C1 segment of cervical spinal cord (tissue), 14 donors: ENCODE measurements at places on chromosomes 16 and 17.

DNA sequence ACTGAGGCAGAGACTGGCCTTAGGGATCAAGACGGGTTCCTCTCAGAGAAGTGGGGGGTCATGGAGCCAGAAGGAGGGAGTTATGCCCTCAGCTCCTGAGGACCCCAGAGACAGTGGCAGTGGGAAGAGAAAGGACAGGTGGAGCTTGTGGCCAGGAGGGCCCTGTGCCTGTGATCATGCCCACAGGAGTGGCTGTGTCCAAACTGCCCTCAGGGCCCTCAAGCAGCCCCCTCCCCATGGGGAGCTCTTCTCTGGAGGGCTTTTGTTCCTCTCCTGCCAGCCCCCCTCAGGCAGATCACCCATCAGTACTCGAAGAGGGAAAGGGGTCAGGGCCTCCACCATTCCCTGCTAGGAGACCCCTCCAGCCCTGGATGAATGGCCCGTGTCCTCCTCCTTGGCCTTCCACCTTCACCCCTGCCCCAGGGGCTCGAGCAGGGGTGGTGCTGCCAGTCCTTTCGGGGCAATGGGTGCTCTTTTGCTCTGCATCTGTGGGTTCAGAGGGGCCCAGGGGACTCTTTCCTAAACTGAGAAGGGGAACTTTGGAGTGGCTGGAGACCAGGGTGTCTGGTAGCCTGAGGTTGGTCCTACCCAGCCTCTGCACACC is 52.7 kb downstream of the BEAN1 start:
- DNase-seq = no peak

DNA sequence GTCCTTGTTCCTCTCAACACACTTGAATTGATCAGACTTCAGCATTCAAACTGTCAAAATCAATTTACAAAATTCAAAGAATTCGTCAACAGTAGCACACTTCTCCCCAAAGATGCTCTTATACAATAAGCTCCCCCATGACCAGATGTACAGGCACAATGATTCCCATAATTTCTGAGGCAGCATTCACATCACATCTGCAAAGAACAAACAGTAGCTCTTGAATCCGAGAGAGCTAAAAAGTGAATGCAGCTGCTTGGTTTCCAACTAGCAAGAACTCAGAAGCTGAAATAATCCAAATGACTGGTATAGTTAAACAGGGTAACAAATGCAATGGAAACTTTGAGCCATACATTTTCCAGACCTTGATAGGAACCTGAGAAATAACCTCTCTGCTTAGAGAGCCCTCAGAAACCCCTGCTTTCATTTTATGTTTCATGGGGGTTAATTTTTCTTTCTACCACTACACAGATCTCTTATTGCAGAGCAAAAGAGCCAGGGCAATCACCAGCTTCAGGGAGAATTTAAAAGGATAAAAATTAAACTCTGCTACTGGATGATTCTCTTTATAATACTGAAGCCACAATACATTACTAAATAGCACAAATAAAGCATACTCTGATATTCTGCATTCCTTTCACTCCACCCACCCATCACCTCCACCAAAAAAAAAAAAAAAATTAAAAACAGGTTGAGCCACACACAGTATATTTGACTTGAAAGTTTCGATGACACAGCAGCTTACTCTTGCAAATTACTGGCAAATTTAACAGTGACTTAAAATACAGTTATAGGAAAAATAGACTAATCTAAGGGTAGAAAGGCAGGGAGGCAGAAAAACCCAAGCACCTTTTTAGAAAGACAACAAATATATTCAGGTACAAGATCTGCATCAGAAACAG is 23.1 kb upstream of the TMEM97 start:
- DNase-seq = no peak

- no peak for DNase-seq
Measured at GRCh38 chr16:19737306-19738038, 19.4 kb downstream of the IQCK start.

- DNase-seq = no peak
Measured at GRCh38 chr16:27301236-27301861, 12.4 kb upstream of the IL4R start.

- DNase-seq = peak; percentile 84
Measured at GRCh38 chr17:68035131-68035522, 408 bp upstream of the KPNA2 start.

DNA sequence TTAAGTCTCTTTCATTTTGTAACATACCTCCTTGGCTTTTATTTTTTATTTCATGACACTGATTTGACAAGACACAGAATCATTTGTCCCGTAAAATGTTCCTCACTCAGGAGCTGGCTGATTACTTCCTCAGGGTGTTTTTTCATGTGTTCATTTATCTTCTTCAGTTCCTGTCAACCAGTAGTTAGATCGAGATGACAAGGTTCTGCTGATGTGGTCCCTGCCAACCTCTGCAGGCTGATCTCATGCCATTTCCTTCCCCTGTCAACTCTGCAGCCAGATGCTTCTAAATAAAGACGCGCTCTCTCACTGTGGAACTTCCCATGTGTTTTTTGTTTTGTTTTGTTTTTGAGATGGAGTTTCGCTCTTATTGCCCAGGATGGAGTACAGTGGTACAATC is 8.1 kb upstream of the CXCL16 start:
- DNase-seq = peak; percentile 16

- DNase-seq = no peak
Measured at GRCh38 chr17:27824176-27824715, 23.9 kb upstream of the NOS2 start.

DNA sequence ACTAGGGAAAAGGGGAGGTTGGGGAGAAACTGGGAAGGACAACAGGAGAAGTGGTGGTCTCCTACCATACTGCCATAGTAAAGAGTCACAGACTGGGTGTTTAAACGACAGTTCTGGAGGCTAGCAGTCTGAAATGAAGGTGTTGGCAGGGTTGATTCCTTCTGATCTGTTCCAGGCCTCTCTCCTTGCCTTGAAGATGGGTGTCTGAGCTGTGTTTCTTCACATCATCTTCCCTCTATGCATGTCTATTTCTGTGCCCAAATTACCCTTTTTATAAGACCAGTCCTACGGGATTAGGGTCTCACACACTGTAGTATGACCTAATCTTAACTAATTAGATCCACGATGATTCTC is 79.8 kb upstream of the TMEM97 start:
- DNase-seq = no peak

GRCh38 chr17:78592991-78593329 is 15.8 kb upstream of the DNAH17 start:
- DNase-seq = no peak

GRCh38 chr17:42359133-42359532 is 29.1 kb downstream of the STAT3 start:
- no peak for DNase-seq

DNA sequence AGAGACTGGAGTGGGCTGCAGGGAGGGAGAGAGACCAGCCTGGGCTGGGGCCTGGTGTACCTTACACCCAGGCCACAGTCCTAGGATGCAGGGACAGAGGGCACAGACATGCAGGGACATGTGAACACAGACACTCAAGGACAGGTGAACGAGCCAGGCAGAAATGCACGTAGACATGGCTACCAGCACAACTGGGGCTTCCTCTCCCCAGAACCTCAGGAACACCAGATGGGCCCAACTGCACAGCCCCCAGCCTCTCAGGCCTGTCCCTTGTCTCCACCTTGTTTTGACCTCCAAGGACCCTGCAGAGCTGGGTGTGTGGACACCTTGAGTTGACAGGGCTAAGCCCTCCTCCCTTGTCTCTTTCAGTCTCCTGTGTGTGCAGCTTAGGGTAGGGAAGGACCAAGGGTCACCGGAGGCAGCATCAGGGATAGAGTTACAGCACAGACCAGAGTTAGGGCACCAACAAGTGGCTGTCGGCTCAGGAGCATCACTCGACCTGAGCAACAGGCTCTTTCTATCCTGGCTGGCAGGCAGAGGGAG is 9.2 kb downstream of the SEZ6 start:
- no peak for DNase-seq

DNA sequence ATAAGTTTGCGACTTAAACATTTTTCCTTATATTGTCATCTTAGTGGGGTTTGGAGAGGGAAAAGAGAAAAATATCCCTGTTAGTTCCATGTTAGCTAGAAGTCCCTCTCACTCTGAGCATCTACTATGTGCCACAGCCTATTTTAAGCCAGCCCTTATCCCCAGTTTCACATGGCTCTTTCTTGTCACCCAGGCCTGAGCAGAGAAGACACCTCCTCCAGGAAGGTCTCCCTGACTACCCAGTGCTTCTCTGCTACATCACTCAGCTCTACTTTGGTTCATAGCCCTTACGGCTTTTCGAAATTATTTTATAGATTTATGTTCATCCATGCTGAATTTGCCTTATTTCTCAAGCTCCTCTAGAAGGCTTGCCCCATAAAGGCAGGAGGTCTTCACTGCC is 7.2 kb upstream of the MAP2K3 start:
- DNase-seq = no peak

DNA sequence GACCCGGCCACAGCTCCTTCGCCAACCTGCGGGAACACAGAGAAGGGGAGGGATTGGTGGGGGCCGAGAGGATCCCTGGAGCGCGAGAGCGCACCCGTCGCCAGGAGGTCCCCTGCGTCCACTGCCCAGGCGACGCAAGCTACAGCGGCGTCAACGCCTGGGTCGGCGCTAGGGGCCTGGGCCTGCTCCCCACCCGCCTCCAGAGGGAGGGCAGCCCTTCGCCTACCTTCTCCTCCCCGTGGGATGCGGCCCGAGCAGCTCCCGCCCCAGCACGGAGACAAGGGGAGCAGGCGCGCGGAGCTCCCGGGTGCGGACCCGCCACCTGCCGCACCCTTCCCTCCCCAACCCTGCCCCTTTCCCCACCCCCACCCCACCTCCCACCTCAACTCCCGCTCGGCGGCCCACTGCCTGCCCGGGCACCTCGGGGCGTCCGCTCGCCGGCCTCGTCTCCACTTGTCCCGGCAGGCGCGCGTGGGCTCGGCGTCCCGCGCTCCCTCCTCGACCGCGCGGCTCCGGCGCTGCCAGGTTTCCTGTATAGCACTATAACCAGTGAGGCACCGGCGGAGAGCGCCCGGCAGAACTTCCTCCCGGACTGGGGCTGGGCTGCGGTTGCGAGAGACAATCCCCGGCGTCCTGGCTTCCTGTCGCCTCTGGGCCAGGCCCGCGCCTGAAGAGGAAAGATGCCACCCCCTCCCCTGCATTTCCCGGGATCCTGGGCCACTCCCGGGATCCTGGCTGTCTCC is 119.1 kb upstream of the SMURF2 start:
- DNase-seq = no peak

DNA sequence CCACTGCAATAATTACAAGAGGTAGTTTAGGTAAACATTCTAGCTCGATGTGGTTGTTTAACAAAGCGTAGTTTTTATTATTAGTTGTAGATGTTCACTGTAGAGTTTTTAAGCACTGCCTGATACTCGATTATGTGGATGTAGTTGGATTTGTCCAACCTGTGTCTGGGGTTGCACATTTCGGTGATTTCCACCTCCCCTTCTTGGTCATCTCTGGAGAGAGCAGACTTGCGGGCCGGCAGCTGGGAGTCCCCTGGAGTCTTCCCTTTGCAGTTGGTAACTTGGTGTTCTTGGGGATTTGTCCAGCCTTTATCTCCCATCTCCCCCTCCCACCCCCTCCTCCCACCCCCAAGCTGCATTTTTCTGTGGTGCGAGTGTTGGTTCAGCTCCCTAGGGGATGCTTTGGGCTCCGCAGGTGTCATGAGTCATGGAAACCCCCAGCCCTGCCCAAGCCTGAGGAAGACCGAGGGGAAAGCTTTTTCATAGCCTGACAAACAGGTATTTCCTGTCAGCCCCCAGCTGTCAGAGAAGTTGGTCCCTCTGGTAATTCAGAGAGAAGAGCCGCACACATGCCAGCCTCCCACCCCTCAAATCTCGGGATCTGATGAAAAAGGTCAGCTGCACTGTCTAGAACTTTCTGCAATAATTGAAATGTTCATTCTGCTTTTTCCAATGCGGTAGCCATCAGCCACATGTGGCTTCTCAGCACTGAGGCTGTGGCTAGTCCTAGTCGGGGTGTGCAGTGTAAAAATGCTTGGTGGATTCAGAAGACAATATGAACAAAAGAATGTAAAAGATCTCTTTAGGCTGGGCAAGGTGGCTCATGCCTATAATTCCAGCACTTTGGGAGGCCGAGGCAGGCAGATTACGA is 50.3 kb downstream of the KSR1 start:
- no peak for DNase-seq

DNA sequence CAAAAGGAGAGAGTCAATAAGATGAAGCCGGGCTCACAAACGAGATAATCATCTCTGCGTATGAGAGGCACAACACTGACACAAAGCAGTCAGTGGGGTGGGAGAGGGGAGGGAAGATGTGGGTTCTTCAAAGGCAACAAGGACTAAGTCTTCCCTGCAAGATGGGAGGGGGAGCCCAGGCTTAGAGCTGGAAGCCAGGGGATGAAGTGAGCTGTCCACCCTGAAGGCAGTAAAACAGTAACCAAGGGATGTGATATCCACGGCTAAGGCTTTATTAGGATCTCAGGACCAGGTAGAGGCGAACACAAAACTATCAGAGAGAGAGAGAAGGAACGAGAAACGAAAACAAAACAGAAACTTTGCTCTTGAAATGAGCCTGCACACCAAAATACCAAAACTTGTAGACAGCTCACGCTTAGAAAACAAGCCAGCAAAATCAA is 115.9 kb downstream of the DYNLRB2 start:
- no peak for DNase-seq

- peak; percentile 27 for DNase-seq
Measured at GRCh38 chr17:16991349-16992009, 19.6 kb upstream of the TNFRSF13B start.

DNA sequence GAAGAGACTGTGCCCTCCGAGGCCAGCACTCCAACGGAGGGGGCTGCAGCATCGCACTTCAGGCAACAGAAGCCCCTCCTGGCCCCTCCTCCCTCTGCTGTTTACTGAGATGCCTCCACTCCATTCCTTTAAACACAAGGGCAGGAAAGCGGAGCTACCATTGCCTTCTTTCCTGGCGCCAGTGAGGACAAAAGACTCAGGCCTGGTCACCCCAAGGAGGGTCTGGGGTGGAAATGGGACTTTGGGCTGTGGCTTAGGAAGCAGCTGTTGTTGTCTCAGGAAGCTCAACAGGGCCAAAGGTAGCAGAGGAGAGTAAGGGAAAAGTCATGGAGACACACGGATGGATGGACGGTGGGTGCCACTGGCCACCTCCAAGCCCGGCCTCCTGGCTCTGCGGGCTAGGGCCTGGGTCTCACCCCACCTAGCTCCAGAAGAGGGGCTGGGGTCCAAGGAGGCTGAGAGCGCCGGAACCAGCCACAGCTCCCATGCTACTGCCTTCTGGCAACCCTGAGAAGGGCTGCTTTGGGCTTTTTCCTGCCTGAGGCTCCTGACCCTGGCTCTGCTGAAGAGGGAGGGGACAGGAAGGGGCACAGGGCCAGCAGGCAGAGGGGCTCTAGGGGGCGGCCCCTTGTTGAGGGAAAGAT is 11.1 kb downstream of the CD300LG start:
- DNase-seq = no peak
